ENCODE measurements at places on chromosomes 11 and 22. TPM values are rescaled to one million over a fixed set of nuclear protein-coding genes. Genes with fewer than 3 reads are reported as not detected.

DNA sequence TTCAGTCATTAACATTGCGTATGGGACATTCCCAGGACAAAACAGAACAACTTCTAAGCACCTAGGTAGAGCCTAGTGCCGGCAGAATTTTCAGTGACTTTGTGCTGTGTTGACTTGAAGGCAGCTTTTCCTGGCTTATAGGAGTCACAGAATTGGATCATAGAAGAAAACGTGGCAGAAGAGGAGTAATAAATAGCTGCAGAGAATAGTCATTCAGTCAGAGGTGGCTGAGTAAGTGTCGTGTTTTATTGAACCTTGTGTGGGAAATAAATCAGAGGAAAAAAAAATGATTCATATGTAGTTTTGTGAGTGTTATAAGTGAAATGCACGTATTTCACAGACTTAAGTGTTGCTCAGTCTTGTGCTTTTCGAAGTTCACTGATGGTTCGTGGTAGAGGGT is 2.1 kb downstream of the BARX2 start:
- H3K4me3 ChIP-seq = no peak overlapping the region
- no peak for DNase-seq
- H3K27me3 ChIP-seq = peaks cover 96% of the 10 kb centered on the region
- peaks cover 2% of the 10 kb centered on the region for H3K4me1 ChIP-seq

- peak overlapping the region; percentile 7 for H3K4me3 ChIP-seq
- no peaks in the 10 kb centered on the region for H3K4me1 ChIP-seq
- H3K27ac ChIP-seq = no peak overlapping the region
- H3K27me3 ChIP-seq = peaks cover 21% of the 10 kb centered on the region
- DNase-seq = no peak
- no peaks in the 10 kb centered on the region for H3K36me3 ChIP-seq
Observed at GRCh38 chr11:15649371-15650104, 534.8 kb downstream of the INSC start.

GRCh38 chr11:95140397-95141033 is 50.9 kb downstream of the ENDOD1 start:
- no peaks in the 10 kb centered on the region for H3K27me3 ChIP-seq
- H3K4me1 ChIP-seq = no peaks in the 10 kb centered on the region
- no peaks in the 10 kb centered on the region for H3K36me3 ChIP-seq
- no peak overlapping the region for H3K27ac ChIP-seq
- H3K4me3 ChIP-seq = no peak overlapping the region

DNA sequence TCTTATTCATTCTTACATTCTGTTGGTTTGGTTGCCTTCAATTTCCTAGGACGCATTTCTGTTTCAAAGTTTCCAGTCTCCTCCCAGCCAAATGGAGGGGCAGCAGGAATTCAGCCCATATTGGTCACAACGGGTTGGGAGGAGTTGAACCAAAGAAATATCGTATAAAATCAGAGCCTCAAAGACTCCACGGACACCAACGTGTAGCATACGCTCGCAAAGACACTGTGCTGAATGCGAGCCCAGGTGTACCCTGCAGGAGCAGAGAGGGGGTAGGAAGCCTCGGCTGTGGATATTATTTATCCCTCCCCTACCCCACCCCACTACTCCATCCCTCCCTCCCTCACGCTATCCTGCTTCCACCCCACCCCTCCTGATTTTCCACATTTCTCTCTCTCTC is 15.5 kb upstream of the CCND1 start:
- no peak for DNase-seq
- H3K4me1 ChIP-seq = no peaks in the 10 kb centered on the region
- H3K4me3 ChIP-seq = no peak overlapping the region
- no peaks in the 10 kb centered on the region for H3K27me3 ChIP-seq

GRCh38 chr11:61125310-61125684 is 23.0 kb downstream of the CD5 start:
- H3K4me1 ChIP-seq = peaks cover 11% of the 10 kb centered on the region
- no peaks in the 10 kb centered on the region for H3K36me3 ChIP-seq
- DNase-seq = no peak
- no peaks in the 10 kb centered on the region for H3K27me3 ChIP-seq
- H3K27ac ChIP-seq = no peak overlapping the region

GRCh38 chr22:32255726-32256125 is 579 bp upstream of the SLC5A4 start:
- peaks cover 8% of the 10 kb centered on the region for H3K4me1 ChIP-seq
- peaks cover 4% of the 10 kb centered on the region for H3K36me3 ChIP-seq
- DNase-seq = peak; percentile 0
- no peak overlapping the region for H3K4me3 ChIP-seq
- H3K27me3 ChIP-seq = peaks cover 73% of the 10 kb centered on the region

DNA sequence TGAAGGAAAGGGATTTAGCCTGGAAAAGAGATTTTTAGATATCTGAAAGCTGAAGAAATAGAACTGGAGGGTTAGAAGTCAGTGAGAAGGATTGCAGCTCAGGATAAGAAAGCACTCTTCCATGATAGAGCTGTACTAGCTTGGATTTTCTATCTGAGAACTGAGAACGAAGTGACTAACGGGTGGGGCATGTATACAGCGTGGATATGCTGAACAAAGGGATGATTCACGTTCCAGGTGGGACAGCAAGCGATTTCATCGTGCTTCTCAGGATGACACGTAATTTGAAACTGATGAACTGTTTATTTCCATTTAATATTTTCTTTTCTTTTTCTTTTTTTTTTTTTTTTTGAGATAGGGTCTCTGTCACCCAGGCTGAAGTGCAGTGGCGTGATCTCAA is 53.0 kb downstream of the GRAMD1B start:
- H3K4me3 ChIP-seq = no peak overlapping the region
- H3K27ac ChIP-seq = no peak overlapping the region
- H3K27me3 ChIP-seq = no peaks in the 10 kb centered on the region
- H3K4me1 ChIP-seq = peaks cover 4% of the 10 kb centered on the region

GRCh38 chr11:126544108-126545056 is 188.9 kb downstream of the ST3GAL4 start:
- H3K4me1 ChIP-seq = no peaks in the 10 kb centered on the region
- H3K4me3 ChIP-seq = no peak overlapping the region
- H3K27me3 ChIP-seq = peaks cover 33% of the 10 kb centered on the region
- no peaks in the 10 kb centered on the region for H3K36me3 ChIP-seq
- DNase-seq = peak; percentile 13
- H3K27ac ChIP-seq = no peak overlapping the region

GRCh38 chr11:64876229-64876750 is 2.1 kb downstream of the EHD1 start:
- peaks cover 25% of the 10 kb centered on the region for H3K36me3 ChIP-seq
- H3K4me1 ChIP-seq = peaks cover 22% of the 10 kb centered on the region
- peak overlapping the region; percentile 95 for H3K27ac ChIP-seq
- no peak for DNase-seq
- no peaks in the 10 kb centered on the region for H3K27me3 ChIP-seq
- H3K4me3 ChIP-seq = peak overlapping the region; percentile 95

DNA sequence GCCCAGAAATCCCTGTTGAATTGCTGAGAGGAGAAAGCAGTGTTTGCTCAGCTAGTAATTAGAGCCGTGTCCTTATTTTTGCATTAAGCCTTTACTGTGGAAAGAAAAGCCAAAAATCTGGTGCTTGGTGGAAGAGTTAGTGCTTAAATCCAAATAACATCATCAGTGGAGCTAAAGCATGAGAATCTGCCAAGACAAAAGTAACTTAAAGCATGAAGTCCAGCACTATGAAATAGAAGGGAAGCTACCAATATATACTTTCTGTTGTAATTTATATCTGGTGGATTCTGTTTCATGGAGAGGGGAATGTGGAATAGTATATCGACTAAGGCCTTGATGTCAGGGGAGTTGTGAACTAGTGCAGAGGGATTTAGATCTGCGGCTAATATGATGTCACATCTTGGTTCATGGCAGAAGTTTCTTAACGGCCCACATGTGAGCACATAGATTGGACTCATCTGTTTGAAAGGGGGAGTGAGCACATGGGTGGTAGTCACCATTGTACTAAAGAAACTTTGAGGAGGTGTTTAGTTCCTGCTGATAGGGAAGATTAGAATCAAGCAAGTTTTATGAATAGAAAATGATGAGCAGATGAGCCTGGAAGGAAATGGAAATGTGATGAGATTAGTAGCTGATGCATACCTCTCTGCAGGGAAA is 224.4 kb upstream of the MTNR1B start:
- H3K4me3 ChIP-seq = no peak overlapping the region
- H3K27ac ChIP-seq = no peak overlapping the region
- DNase-seq = no peak
- no peaks in the 10 kb centered on the region for H3K36me3 ChIP-seq
- no peaks in the 10 kb centered on the region for H3K27me3 ChIP-seq
- no peaks in the 10 kb centered on the region for H3K4me1 ChIP-seq

GRCh38 chr22:29308791-29309262 is 2.4 kb downstream of the GAS2L1 start:
- peaks cover 8% of the 10 kb centered on the region for H3K36me3 ChIP-seq
- peaks cover 19% of the 10 kb centered on the region for H3K4me1 ChIP-seq
- peak; percentile 79 for DNase-seq
- peaks cover 3% of the 10 kb centered on the region for H3K27me3 ChIP-seq
- H3K4me3 ChIP-seq = peak overlapping the region; percentile 88

The E2F8 gene
- 0.88 TPM for total RNA-seq

The HBG2 gene
- total RNA-seq = not detected

The PPME1 gene
- total RNA-seq = 38.1 TPM

Data from MCF 10A (cell line).